Midbrain (tissue), 1 donor: ENCODE measurements at places on chromosomes 5 and 9.

DNA sequence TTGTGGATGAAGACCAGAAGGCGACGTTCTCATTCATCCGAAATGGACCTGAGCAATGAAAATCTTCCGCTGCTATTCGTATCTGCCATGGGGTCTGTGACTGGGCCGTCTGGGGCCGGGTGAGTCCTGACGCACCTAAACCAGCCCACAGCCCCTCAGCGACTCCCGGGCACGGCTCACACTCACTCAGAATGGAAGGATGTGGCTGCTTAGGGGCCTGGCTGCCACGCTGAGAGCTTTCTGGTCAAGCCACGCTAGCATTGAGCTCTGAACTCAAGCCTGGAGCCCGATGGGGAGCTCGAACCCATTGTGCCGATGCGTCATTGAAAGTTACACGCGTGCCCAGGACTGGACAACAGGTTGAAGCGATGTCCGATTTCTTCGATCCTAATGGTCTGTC, 97.8 kb downstream of the MRPL36 start:
- DNase-seq, result no peak

- DNase-seq, result no peak
Observed at GRCh38 chr5:133256276-133256675, 204.5 kb downstream of the HSPA4 start.

GRCh38 chr9:106954558-106954957, 91.6 kb downstream of the ZNF462 start:
- DNase-seq, result no peak

- DNase-seq, result no peak
Observed at GRCh38 chr9:111178331-111179055, 140.2 kb upstream of the LPAR1 start.

- peak; percentile 6 for DNase-seq
Observed at GRCh38 chr5:65100911-65101631, 332.3 kb downstream of the CWC27 start.

DNA sequence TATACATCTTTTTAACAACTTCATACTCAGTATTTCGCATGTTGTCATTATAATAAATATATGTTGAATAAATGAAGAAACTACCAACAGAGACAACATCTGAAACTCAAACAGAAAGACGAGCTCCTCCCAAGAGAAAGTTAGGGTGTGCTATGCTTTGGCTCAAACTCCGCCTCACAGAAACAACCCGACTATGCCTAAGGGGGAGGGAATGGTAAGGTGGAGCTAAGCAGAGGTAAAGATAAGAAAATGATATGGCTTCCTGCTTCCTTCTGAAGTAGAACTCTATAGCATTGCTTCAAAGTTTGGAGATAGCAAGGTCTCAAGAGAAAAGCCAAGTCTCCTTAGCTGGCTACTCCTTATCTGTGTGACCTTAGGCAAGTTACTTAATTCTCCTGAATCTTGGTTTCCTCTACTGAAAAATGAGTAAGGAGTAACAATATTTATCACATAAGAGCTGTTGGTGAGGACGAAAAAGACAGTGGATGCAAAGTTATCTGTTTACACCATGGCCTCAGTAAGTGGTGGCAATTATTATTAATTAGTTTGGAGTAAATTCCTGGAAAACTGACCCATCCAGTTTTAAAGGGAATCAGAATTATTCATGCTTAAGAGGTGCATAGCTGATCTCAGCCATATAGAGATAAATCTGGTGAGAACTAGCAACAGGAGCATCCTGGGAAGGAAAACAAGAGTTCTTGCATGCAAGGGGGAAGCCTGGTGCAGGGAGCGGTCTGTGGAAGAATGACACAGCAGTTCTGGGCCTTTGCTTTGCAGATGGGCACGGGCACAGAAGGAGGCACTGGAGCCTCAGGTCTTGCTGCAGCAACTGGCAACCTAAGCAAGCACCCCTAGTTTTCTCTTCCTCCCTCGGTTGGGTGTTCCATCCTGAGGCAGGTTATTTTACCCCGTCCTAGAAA, 73.3 kb downstream of the GLIS3 start:
- DNase-seq, result no peak

- no peak for DNase-seq
Observed at GRCh38 chr5:151078490-151079262, 2.2 kb downstream of the TNIP1 start.

DNA sequence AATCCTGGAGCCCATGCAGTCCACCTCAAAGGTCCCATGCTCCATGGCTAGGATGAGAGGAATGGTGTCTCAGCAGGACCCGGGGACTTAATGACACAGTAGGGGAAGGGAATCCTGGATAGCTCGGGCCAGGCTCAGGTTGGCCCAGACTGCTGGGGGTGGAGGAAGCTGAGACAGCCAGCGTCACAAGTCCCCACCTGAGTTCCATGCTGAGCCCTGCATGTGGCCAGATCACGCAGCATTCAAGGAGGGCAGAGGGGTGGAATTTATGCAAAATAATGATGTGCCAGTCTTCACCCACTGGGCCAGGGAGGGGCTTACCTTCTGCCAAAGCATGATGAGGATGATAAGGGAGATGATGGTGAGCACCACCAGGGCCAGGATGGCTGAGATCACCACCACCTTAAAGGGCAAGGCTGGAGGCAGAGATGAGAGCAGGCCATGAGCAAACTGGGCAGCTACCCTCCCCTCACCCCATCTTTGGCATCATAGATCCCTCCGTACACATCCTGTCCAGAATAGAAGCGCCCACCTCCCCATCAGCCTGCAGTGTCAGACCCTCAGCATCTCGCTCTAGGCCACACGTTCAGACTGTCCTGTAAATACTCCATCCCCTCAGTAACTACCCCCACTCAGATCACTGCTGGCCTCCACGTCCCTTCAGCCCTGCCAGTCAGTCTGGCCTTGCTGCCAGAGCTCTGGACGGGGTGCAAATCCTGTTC, 29.3 kb downstream of the PDGFRB start:
- DNase-seq, result no peak

- no peak for DNase-seq
Observed at GRCh38 chr5:151047814-151048425, 27.5 kb downstream of the GPX3 start.

- no peak for DNase-seq
Observed at GRCh38 chr5:124872086-124872485, 125.6 kb upstream of the ZNF608 start.

DNA sequence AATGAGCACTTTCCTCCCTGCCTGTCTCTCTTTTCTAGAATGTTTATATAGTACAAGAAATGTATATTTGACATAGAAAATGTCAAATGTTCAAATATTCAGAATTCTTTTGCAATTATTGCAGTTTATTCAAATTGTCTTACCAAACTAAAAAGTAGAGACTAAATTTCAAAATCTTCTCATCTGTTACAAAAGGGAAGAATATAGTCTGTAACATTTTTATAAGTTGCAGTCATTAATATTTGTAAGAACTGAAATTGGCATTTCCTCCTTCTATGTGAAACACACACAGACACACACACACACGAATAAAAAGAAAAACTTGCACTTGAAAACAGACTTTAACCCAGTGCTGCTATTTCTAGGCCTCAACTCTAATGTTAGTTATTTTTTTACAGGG, 56.4 kb downstream of the NR3C1 start:
- DNase-seq, result no peak

- no peak for DNase-seq
Observed at GRCh38 chr5:43231977-43232376, 40.0 kb downstream of the NIM1K start.

DNA sequence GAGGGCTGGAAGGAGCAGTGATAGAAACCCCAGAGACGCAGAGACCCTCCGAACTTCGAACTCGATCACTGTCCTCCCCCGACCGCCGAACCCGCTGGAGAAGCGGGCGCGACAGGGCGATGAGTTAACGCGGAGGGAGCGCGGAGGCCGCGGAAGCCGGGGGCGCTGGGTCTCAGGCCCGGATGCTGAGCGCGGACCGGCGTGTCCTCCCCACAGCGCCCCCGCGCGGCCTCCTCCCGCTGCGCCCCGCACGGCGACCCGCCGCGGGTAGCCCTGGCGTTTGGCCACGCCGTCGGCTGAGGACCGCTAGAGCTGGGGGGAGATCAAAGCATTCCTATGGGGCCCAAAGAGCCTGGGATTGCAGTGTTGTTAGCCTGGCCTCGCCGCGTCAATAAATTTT, 7.7 kb upstream of the DMRT2 start:
- peak; percentile 13 for DNase-seq
